CD4-positive, alpha-beta T cell treated with Interleukin-10 for 1 hour (primary cell): ENCODE measurements at places on chromosomes 6 and 20.

- DNase-seq, result no peak
These were observed 98.6 kb downstream of the OGFRL1 start for GRCh38 chr6:71387179-71387578.

DNA sequence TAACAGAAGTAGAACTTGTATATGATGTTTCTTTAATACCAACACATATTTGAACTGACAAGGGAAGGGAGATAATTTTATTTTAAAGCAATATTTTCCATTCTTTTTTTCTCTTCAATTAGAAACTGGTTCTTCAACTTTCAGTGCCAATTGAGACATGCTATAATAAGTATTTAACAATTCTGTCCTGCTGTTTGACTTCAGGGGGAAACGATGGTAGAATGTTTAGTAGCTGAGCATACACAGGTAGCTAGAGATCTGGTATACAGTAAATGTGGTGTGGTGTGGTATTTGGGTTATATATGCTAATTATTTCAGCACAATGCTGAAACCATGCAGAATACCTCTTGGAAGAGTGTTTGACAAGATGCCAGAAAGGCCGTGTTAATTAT lies 156.9 kb downstream of the ARID1B start:
- no peak for DNase-seq

GRCh38 chr6:43119482-43119881 lies 43.4 kb downstream of the PTK7 start:
- no peak for DNase-seq

DNA sequence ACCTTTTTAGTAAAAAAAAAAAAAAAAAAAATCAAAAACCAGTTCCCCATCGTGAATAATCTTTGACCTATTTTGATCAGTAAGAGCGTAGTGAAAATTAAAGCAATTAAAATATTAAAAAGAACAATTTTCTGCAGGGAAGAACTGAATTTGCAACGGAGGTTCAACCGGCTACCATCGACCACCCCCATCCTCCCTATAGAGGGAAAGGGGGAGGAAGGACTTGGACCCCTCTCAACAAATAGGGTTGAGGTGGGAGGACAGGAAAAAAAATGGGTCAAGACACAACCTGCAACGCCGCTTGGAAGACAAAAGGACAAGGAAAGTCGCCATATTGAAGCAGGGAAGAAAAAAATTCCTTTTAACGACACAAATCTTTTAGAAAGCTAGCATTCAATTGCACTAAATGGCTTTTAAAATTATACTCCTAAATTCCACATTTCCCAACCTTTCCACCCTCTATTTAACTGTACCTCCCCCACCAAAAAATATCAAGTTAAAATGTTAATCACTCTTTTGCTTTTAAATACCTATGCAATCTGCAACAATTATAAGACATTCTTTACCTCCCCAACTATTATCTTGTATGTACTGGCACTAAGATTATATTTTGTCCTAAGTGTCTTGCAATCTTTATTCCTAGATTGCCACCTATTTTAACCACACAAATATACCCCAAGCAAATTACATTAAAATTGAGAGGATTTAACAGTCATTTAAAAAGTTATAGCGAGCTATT lies 1.7 kb downstream of the PPP1R10 start:
- peak; percentile 69 for DNase-seq

GRCh38 chr6:24583463-24584381 lies 62.3 kb downstream of the KIAA0319 start:
- DNase-seq, result peak; percentile 75

DNA sequence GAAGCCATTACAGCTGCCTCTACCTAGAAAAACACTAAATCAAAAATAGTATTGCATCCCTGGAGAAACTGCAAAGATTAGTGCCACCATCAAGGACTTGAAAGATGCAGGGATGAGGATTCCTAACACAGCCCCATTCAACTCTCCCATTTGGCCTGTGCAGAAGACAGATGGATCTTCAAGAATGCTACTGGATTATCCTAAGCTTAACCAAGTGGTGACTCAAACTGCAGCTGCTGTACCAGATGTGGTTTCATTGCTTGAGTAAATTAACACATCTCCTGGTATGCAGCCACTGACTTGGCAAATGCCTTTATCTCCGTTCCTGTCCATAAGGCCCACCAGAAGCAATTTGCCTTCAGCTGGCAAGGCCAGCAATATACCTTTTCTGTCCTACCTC lies 117.4 kb downstream of the TBC1D32 start:
- no peak for DNase-seq

DNA sequence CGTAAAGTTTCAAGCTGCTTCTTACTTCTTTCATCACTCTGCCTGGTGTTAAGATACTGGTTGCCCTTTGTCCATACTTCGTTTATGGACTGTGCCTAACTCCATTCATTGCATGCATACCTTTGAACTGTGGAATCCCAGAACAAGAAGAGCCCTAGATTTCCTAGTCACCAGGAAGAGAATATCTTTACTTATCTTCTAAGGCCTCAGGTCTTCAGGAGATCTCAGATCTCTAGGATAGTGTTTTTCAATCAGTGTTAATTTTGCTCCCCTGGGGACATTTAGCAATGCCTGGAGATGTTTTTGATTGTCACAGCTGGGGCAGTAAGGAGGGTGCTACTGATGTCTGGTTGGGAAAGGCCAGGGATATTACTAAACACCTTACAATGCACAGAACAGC lies 35.5 kb upstream of the GJA1 start:
- no peak for DNase-seq

GRCh38 chr20:46276531-46276930 lies 31.8 kb downstream of the CDH22 start:
- DNase-seq, result no peak

- DNase-seq, result no peak
These were observed 17.4 kb upstream of the PBOV1 start for GRCh38 chr6:138235693-138236092.

- DNase-seq, result no peak
These were observed 27.6 kb downstream of the TINAG start for GRCh38 chr6:54335871-54336270.

GRCh38 chr6:143356101-143356880 lies 94.2 kb downstream of the ADAT2 start:
- DNase-seq, result no peak

DNA sequence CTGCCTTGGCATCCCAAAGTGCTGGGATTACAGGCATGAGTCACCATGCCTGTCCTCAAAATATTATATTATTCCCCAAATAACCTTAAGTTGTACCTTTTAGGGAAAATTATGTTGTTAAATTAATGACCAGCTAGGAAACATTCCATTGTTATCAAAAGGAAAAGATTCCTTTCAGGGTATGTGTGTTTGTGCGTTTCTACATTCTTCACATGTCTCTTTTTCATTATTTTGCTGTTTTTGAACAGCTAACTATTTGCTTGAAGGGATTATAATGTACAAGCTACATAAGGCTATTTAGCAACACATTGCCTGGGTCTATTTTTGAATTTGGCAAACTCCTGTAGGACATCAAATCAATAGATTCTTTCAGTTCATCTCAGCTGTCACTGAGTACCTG lies 57.1 kb downstream of the GJA1 start:
- no peak for DNase-seq

GRCh38 chr6:20159781-20160540 lies 52.3 kb downstream of the MBOAT1 start:
- DNase-seq, result no peak

- DNase-seq, result no peak
These were observed 189.6 kb downstream of the MAFB start for GRCh38 chr20:40499391-40499790.

GRCh38 chr6:37584654-37585522 lies 85.2 kb upstream of the CCDC167 start:
- no peak for DNase-seq

- DNase-seq, result peak; percentile 70
These were observed 243.7 kb downstream of the ARID1B start for GRCh38 chr6:157020881-157021343.

GRCh38 chr20:25227317-25227831 lies 20.5 kb upstream of the PYGB start:
- no peak for DNase-seq

DNA sequence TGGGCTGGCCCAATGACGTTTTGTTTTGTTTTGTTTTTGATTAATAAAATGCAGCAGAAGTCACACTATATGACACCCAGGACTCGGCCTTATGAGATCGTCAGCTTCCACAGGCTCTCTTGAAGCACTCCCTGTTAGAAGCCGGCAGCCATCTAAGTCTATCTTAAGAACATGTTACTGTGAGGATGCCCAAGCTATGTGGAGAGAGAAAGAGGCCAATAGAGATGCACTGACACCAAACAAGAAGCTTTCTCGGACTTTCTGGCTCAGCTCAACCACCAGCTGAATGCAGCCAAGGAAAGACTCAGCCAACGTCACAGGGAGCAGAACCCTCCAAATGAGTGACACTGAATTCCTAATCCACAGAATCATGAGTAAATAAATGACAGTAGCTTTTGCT lies 14.0 kb downstream of the SGK1 start:
- no peak for DNase-seq

- no peak for DNase-seq
These were observed 7.2 kb downstream of the BTBD9 start for GRCh38 chr6:38632490-38632889.

DNA sequence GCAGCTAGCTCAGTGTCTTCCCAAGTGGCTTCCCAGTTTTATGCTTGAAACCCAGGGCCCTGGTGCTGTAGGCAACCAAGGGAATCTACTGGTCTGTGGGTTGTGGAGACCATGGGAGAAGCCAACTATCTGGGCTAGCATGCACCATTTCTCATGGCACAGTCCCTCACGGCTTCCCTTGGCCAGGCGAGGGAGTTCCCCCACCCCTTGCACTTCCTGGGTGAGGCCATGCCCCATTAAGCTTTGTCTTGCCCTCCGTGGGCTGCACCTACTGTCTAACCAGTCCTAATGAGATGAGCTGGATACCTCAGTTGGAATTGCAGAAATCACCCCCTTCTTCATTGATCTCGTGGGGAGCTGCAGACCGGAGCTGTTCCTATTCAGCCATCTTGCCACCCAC lies 1152.0 kb downstream of the KHDRBS2 start:
- no peak for DNase-seq

DNA sequence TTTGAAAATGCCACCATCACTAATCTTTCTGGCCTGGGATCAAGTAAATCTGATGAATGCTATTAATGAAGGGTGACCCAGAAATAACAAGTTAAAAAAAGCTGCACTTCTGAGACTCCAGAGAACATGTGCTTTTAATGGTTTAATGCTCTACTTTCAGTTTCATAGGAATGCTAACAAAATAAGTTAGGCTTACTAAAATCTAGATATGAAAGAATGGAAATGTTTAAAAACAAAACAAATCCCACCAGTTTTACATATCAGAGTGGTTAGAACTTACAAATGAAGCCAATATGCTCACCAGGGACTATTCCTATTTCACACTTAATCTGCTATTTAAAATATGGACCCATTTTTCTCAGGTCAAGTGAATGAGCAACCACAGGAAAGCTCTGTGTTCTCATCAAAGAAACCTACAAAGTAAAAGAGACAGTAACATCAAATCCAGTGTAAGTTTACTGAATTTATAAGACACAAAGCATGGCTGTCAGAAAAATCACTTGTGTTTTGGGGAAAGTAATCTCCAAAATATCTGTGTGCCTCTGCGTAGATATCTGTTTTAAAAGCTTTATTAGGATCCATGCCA lies 40.3 kb downstream of the FYN start:
- no peak for DNase-seq

- DNase-seq, result no peak
These were observed 4.9 kb downstream of the TRIB3 start for GRCh38 chr20:385448-385847.

GRCh38 chr6:125392682-125393081 lies 90.9 kb upstream of the HDDC2 start:
- no peak for DNase-seq

DNA sequence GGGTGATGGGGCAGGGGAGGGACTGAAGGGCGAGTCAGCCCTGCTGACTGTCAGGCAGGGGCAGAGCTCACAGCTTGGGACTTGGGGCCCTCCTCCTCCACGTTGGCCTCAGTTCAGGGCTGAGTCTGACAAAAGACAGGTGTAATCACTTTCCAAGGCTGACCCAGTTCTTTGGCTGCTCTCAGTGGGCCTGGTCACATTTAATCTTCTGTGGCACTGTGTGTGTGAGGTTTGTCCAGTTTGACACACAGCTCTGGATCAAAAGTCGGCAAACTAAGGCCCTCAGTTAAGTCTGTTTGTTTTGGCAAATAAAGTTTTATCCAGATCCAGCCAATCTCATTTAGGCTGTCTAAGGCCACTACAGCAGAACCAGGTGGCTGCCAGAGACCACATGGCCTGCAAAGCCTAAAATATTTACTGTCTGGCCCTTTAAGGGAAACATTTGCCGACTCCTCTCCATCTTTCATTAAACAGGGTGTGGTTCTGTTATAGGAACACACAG lies 5.1 kb upstream of the MAP1LC3A start:
- no peak for DNase-seq

DNA sequence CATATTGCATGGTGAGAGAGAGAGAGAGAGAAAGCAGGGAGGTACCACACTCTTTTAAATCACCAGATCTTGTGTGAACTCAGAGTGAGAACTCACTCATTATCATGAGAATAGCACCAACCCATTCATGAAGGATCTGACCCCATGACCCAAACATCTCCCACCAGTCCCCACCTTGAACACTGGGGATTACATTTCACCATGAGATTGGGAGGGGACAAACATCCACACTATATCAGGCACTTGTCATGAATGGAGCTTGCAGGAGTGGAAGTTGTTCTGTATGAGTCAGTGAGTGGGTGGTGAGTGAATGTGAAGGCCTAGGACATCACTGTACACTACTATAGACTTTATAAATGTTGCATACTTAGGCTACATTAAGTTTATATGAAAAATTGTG lies 47.7 kb upstream of the RNF182 start:
- no peak for DNase-seq

DNA sequence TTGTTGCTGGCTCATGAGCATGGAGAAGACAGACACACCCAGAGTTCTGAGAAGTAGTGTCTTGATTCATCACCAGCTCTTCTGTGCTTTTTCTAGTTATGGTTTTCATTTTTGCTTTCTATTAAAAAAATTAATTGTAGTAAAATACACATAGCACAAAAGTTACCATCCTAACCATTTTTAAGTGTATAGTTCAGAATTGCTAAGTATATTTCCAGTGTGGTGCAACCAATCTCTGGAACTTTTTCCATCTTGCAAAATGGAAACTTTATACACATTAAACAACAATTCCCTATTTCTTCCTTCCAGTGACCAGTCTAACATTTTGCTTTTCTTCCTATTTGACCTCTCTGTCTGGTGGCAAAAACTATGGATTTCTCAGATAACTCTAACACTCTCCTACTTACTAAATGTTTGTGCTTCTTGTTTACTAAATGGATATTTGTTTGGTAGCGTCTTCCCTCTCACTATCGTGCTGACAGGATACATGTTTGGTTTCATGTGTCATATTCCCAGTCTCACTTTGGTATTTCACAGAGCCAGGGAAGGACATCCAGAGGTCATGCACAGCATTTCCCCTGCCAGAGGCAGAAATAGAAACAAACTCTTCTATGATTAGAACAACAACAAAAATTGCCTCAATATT lies 40.6 kb downstream of the TXLNB start:
- no peak for DNase-seq

DNA sequence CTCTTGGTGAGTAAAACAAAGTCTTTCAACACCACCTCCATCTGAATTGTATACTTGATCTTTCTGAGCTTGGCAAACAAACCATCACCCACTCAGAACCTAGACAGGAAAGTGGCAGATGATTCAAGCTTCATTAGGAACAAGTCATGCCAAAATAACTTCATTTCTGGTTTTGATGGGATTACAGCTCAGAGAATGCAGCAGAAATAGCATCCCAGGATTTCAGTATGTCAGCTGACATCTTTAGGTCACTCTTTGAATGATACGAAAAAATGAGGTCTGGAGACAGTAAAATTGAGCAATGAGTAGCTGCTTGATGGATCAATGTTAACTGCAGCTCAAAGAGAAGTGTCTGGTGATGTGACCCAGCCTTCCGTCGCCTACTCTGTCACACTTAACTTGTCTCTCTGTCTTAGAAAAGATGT lies 92.4 kb downstream of the GJA10 start:
- no peak for DNase-seq
